ENCODE measurements at places on chromosomes 2 and 18. TPM values are rescaled to one million over a fixed set of nuclear protein-coding genes. Genes with fewer than 3 reads are reported as not detected.

PARD6G gene
- total RNA-seq = 4.7 TPM

DSG2 gene
- 16.0 TPM for total RNA-seq

LYPD1 gene
- 5.1 TPM for total RNA-seq

PLGLB1 gene
- total RNA-seq = 3.0 TPM

AGBL5 gene
- total RNA-seq = 18.5 TPM

ZNF396 gene
- total RNA-seq = 1.7 TPM

MROH2A gene
- total RNA-seq = 0.71 TPM

SERPINB4 gene
- total RNA-seq = 2.5 TPM

GAL3ST2 gene
- 0.09 TPM for total RNA-seq

EVX2 gene
- total RNA-seq = not detected

ADAM23 gene
- 4.0 TPM for total RNA-seq

TRMT61B gene
- 11.3 TPM for total RNA-seq

SERPINB5 gene
- 6.1 TPM for total RNA-seq

EPG5 gene
- 14.9 TPM for total RNA-seq

HOXD3 gene
- total RNA-seq = 0.28 TPM

SLC14A1 gene
- total RNA-seq = 2.8 TPM

DSEL gene
- total RNA-seq = 3.0 TPM

BCL11A gene
- 27.9 TPM for total RNA-seq

RFTN2 gene
- 1.4 TPM for total RNA-seq

MYOM1 gene
- total RNA-seq = 1.1 TPM

SCYGR4 gene
- total RNA-seq = not detected

CHRNG gene
- total RNA-seq = 0.57 TPM

PFN4 gene
- 0.90 TPM for total RNA-seq

DYSF gene
- 9.2 TPM for total RNA-seq

CHRNA1 gene
- 2.2 TPM for total RNA-seq

RAD51AP2 gene
- not detected for total RNA-seq
